ENCODE measurements at places on chromosomes 12 and 14. TPM values are rescaled to one million over a fixed set of nuclear protein-coding genes. Genes with fewer than 3 reads are reported as not detected.

DNA sequence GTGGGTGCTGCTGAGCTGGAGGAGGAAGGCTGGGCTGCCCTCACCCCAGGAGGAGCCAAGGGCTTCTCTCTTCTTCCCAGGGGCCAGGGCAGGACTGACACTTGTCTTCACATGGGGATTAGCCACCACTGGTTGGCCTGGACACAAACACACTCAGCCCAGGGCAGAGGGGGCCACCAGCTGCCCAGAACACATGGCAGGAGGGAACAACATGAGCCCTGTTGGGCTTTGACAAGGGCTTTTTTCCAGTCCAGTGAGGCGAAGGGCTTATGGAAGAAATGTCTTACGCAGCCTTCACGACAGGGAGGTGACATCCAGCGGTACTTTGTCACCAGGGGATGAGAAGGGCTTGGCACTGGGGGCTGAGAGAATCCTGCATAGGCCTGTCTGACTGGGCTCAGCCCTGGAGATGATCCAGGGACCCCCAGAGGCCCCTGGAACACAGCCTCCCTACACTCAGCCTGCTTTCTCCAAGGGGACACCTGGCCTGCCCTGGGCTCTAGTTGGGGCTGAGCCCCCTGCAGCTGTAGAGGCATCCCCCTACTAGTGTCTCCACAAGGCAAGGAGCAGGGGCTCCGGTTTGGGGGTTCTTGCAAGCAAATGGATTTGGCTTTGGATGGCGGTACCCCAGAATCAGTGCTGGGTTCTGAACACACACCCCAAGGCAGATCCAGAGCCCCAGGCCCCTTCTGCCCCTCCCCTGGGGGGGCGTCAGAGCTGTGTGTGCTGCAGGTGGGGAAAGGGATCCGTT lies 18.9 kb downstream of the ARL6IP4 start:
- no peak for DNase-seq

- DNase-seq = no peak
Measured at GRCh38 chr12:20421421-20421820, 53.1 kb downstream of the PDE3A start.

GRCh38 chr12:31589904-31590641 lies 863 bp downstream of the DENND5B start:
- DNase-seq = peak; percentile 69

DNA sequence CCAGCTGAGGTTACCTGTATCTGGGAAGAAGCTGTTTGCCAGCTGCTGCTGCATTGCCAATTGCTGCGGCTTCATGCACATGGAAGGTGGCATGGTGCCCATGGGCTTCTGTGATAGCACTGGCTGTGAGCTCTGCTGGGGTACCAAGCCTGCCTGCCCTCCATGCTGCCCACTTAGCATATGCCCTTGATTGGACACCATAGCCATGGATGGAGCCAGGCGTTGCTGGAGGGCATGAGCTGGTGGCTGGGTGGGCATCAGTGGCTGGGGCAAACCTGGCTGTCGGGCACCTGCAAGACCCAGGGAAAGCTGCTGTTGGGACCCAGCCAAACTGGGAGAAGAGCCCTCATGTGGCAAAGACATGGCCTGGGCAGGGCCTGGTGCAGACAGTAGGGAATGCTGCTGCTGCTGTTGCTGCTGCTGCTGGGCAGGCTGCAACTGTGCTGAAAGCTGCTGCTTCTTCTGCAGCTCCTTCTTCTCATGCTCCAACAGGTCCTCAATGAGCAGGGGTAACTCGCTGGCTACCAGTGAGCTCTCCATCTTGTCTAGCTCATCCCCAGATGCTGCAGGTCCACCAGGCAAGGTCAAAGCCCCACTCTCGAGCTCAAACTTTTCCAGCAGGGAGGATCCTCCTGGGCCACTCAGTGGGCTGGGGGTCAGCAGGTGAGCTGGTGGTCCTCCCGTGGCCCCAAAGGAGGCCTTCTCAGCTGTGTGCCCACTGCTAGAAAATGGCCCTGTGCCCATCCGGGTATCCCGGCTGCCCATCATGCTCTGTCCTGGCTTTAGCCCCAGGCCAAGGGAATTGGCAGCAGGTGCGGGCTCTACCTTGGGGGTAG lies 18.8 kb upstream of the PRKAG1 start:
- DNase-seq = no peak

DNA sequence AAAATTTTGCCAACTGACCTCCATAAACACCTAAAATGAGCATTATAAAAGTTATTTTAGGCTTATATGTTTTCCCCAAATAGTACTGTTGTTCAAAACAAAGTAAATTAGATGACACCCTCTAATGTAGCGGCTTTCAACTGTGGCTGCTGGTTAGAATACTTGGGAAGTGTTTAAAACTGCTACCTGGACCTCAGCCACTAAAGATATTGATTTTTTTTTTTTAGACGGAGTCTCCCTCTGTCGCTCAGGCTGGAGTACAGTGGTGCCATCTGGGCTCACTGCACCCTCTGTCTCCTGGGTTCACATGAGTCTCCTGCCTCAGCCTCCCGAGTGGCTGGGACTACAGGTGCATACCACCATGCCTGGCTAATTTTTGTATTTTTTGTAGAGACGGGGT lies 16.2 kb downstream of the PRORP start:
- no peak for DNase-seq

- peak; percentile 66 for DNase-seq
Measured at GRCh38 chr14:36941783-36942521, 230.5 kb downstream of the SLC25A21 start.

- no peak for DNase-seq
Measured at GRCh38 chr14:61805451-61805850, 43.2 kb downstream of the SNAPC1 start.

DNA sequence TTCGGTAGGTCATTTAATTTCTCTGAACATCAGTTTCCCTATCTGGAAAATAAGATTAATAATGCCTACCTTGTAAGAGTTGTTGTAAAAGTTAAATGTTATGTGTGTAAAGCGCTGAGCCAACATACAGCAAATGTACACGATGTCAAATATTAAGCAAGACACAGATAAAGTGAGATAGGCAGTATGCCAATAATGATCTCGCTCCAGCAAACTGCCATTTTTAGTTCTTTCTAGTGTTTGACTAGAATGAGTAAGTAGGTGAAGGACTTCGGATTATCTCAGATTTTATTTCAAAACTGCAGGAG lies 840 bp downstream of the DHRS7 start:
- no peak for DNase-seq

TBX3 gene
- 34.4 TPM for polyA plus RNA-seq

DDX55 gene
- polyA plus RNA-seq = 21.4 TPM

JAG2 gene
- polyA plus RNA-seq = 52.1 TPM

TAOK3 gene
- polyA plus RNA-seq = 19.1 TPM

GYS2 gene
- 0.06 TPM for polyA plus RNA-seq

KRT78 gene
- polyA plus RNA-seq = not detected

ZNF219 gene
- polyA plus RNA-seq = 18.4 TPM

PPP4R3A gene
- polyA plus RNA-seq = 69.7 TPM

Data from hindlimb muscle (tissue), 1 donor.